ENCODE measurements at places on chromosomes 2 and 18.

DNA sequence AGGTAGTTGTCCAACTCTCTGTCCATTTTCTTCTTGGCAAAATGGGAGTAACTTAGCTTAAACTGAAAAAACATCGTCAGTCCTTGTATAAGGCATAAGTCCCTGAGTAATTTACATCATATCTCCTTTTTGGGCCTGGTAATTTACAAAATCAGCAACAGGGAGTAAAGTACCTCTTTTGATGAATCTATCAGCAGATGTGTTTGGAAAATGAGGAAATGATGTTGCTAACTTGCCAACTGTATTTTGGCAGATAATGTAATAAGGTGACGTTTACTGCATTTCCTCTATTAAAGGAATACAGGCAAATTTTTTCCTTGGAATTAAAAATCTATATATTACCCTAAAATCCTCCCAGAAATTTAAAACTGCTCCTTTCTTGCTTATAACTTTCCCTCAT lies 29.2 kb downstream of the ANKRD44 start:
- no peak for DNase-seq

GRCh38 chr18:78246588-78246987 lies 733.0 kb upstream of the SALL3 start:
- DNase-seq = no peak

DNA sequence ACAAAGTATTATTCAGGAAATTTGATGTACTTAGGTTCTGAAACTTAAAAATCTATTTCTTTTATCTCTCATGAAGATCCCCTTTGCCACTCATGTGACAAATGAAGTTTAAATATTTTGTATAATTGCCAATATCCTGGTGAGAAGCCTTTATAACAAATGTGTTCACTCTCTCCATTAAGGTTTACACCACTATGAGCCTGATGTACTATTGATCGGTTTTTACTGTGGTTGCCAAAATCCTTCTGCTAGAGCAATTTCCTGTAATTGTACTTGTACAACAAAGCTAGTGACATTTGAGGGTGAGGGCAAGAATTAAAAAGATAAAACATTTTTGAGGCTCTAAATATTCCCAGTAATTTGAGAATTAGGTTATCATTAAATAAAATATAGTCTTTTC lies 222.3 kb upstream of the CDH19 start:
- DNase-seq = no peak

DNA sequence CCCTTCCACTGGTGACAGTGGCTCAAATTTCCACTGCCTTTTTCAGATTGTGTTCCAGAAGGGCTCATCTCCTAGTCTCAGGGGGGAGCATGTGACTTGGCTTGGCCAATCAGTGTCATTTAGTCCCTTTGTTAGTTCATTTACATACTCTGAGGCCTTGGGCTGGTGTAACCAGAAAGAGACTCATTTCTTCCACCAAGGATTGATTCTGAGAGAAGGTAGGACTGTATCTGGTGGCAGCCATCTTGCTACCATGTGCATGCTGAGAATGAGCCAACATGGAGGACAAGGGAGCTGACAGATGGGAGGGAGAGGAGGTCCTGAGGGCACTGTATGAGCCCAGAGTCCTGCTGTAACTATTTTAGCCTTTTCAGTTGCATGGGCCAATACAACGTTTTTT lies 191.7 kb downstream of the THSD7B start:
- no peak for DNase-seq

DNA sequence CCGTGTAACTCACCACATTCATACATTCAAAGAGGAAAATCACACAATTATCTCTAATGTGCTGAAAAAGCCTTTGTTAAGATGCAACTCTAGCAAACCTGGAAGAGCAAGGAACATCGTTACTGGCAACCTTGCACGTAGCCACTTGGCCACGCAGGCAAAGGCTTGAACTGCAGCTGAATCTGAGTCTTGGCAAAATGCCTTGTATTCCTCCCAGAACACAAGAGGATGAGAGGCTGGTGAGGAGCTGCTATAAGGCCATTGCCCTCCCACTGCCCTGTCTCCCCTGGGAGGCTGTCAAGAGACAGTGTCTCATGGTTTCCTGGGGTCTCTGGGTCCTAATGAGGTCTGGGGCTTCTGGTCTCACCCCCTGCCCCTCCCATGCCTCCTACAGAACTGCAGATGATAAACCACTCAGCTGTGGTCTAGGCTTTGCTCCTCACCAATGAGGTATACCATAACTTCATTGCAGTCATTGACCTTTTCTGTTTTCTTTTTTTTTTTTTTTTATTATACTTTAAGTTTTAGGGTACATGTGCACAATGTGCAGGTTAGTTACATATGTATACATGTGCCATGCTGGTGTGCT lies 141.4 kb downstream of the SPP2 start:
- no peak for DNase-seq

DNA sequence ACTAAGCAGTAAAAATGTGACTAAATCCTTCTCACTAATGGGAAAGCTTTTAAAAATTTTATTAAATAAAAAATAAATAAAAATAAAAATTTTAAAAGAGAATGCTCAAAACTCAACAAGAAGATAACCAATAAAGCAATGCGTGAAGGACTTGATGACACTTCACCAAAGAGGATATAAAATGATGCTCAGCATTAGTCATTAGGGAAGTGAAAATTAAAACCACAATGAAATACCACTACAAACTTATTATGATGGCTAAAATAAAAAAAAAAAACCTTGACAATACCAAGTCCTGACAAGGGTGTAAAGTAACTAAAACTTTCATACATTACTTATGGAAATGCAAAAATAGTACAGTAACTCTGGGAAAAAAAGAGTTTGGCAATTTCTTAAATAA lies 3.3 kb upstream of the WDR75 start:
- no peak for DNase-seq

DNA sequence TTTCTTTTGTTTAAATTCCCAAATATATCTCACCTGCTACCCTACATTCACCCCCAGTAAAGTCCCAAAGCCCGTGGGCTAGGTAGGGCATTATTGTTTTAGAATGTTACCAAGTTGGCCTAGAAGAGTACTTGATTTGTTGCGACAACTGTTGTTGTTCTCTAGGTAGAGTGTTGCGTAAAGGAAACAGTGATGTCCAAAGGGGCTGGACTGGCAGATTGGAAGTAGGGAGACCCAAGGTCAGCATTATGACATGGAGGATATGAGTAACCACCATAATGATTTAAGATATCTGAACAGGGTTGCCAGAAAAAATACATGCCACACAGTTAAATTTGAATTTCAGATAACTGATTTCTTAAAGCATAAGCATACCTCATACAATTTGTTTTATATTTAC lies 39.2 kb downstream of the SCN1A start:
- no peak for DNase-seq
